ENCODE measurements at places on chromosomes 1 and 21.

- DNase-seq: no peak
Measured at GRCh38 chr1:204081164-204081790, 8.4 kb downstream of the SOX13 start.

DNA sequence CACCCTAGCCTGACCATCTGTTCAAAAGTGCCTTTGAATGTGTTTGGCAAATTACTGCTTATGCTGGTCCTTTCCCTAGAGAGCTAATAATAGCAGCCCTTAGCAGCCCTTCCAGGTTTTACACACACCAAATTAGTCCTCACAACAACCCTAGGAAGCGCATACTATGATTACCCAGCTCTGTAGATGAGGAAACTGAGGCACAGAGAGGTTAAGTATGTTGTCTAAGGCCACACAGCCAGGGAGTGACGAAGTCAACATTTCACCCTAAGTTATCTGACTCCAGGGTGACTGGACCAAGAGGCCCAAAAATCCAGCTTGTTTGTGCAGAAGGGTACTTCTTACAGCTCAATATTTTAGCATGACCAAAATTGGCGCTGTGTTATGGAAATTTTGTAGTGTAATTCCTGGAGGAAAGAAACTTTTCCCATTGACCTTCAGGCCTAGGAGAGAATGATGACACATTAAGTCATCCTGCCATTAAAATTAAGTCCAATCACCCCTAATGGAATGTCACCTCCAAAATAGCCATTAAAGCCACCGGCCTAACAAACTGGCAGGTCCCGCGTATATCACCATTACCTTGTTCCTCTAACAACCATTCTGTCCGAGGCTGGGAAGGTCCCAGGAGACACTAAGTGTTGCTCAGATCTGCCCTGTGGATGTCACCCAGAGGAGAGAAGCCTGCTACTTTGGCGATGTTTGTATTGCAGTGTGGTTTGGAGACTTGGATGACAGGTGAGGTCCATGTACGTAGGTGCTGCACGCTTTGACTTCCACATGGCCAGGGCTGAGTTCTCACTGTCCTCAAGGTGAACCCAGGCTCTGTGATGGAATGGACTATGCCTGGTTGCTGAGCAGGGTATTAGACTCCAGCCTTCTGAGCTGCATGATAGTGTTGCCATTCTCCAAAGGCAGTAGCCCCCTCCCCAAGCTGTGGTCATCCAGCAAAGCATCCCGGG lies 258.3 kb downstream of the TOMM20 start:
- peak; percentile 81 for DNase-seq

GRCh38 chr1:8004803-8005573 lies 21.1 kb downstream of the ERRFI1 start:
- peak; percentile 85 for DNase-seq

GRCh38 chr1:227260433-227260832 lies 57.9 kb downstream of the CDC42BPA start:
- DNase-seq: no peak

DNA sequence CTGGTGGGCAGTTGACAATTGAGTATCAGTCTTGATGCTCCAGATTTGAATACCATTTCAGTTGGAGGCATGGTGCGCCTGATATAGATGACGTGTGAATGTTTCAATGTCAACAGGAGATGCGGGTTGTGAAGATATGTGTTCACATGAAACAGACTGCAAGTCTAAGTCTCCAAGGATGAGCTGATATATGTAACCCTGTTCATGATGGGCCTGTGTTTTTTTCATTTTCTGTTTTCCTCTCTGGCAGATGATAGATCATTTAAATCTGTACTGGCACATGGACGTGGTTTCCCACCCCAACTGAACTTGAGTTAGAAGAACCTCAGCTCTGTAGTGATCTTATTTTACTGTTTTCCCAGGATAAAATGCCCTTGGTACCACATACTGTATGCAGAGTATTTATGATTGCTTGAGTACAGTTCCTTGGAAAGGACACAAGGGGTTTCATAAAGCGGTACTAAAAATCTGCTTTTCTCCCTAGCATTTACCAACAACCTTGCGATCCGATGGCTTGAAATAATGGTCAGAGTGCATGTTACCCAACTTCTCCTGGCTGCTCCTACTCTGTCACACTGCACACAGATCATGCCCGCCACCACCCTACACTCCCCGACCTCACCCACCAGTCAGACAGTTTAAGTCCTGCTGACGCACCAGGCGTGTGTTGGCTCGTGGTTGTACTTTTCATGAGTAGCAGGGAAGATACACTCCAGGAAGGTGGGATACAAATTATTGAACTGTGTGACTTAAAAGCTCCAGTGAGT lies 131.1 kb downstream of the NFIA start:
- no peak for DNase-seq

DNA sequence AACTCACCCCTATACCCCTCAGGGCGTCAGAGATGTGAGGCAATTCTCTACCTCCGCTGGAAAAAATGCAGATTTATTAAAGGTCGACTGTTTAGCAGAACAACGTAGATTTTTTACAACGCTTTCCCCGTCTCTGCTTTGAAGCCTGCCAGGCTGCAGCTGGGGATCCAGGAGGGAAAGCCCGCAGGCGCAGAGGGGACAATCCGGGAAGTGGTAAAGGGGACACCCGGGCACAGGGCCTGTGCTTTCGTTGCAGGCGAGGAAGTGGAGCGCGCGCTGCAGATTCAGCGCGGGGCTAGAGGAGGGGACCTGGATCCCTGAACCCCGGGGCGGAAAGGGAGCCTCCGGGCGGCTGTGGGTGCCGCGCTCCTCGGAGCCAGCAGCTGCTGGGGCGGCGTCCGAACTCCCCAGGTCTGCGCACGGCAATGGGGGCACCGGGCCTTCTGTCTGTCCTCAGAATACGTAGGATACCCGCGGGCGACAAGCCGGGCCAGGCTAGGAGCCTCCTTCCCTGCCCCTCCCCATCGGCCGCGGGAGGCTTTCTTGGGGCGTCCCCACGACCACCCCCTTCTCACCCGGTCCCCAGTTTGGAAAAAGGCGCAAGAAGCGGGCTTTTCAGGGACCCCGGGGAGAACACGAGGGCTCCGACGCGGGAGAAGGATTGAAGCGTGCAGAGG lies 5.5 kb downstream of the SIM2 start:
- DNase-seq: no peak

DNA sequence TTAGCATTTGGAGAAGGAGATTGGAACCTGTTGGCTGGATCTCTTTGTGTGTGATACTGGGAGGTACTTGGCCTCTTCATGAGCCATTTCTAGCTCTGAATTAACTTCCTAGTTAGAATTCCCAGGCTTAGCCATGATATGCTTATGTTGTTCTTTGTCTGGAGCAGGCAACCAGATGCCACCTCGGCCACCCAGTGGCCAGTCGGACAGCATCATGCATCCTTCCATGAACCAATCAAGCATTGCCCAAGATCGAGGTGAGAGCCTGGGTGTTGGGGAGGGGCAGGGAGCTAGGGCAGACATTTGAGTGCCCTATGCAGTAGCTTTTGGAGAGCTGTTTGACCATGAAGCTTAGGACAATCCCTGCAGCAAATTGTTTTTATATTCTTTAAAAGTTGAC lies 26.5 kb upstream of the PIGV start:
- DNase-seq: no peak

- DNase-seq: no peak
Measured at GRCh38 chr1:49045371-49045770, 268.7 kb upstream of the BEND5 start.

DNA sequence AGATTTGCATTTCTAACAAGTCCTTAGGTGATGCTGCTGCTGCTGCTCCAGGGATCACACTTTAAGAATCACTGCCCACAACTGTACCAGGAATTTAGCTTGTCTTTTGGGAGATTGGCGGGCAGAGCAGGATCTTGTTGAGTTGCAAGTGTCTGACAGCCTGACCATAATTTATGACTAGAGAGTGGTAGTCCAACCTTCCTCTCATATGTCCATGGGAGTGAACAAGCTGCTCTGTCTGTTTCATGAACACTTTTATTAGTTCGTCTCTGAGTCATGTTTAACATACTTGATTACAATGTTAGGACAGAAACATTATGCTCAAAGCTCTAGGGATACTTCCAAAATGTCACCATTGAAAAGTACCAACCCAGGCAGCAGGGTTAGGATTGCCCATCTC lies 169.6 kb downstream of the TGFB2 start:
- DNase-seq: no peak

GRCh38 chr21:28532446-28532845 lies 460.2 kb downstream of the LTN1 start:
- DNase-seq: no peak

DNA sequence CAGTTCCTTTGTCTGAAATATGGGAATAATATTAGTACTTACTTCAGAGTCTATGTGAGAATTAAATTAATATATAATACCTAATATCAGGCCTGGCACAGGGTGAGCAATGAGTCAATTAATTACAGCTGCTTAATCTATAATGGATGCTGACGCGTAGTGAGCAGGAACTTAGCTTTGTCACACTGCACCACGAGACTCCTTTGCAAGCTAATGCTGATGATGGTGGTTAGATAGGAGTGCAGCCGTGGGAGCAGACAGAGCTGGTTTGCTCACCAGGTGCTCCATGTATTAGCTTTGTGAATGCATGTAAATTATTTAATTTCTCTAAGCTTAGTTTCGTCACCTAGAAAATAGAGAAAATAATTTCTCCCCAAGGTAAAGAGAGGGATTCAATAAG lies 35.1 kb downstream of the KCNJ15 start:
- DNase-seq: no peak

- no peak for DNase-seq
Measured at GRCh38 chr1:67683766-67684525, 1.1 kb upstream of the GADD45A start.

GRCh38 chr1:219650880-219651279 lies 38.0 kb upstream of the ZC3H11B start:
- DNase-seq: no peak

DNA sequence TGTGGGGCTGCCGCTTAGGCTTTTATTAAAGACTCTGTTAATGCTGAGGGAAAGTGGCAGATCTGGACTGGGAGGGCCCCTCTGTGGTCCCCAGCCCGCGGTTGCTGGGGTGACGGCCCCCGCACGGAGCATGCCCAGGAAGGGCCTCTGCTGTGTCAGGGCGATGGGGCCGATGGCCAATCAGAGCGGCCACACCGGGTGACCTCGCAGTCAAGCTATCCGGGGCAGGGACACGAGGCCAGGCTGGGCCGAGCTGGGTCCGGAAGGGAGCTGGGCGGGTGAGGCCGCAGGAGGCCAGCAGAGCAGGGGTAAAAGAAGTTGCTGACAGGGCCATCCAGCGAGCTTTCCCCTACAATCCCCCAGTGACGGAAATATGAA lies 145.1 kb downstream of the CASZ1 start:
- DNase-seq: no peak

DNA sequence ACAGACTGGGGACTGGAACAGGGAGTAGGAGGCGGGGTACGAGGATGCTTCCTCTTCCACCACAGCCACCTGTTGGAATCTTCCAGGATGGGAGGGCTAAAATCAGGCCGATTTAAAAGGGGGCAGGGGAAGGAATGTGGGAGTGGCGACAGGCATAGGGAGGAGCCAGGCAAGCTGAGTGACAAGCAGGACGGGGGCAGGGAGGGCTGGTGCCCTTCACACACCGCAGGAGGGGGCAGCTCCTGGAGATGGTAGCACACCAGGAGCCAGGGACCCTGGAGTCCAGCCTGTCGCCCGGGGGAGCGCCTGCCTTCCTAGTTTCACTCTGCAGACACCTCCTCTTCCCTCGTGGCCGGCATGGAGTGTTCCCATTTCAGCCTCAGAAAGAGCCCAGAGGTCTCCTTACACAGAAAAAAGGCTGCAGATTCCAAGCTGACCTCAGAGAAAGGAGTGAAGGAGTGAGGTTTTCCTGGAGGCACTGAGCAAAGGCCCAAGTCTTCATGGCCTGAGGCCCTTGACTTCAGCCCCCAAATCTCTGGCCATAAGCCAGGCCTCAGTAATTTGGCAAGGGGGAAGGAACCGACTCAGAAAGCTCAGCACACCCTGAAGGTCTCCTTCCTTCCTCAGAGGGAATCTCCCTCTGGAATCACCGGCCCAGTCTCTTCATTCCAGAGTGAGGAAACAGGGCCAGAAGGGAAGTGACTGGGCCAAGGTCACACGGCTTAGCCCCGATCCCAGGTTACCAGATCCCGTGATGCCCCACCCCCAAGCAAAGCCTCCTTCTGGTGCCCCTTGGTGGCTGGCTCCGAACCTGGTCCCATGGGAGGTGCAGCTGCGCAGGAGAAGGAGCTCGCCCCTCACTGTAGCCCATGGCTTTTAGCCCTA lies 8.1 kb downstream of the BLACAT1 start:
- no peak for DNase-seq

DNA sequence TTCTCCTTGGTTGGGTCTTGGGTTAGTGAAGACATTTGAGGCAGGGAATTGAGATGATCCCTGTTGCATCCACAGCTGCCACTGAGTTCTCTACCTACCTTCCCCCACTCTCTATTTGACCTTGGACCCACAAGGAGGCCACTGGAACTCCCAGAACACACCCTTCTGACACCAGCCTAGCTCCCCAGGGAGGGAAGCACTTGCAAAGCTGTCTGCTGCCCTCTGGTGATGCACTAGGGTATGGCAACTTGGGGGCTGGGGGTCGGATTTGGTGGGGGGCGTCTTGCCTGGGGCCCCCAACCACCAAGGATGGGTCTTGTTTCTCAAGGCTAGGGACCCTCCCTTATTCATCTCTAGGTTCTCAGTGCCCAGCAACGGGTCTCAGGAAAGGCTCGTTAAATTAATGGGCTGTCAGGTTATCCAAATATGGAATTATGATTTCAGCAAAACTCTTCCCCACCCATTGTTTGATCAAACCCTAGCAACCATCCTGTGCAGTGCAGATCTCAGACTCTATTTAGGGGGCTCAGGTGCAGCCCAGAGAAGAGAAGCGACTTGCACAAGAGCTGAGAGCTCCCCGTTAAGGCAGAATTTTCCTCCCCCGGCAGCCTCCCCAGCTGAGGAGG lies 177.8 kb upstream of the KLHDC7A start:
- no peak for DNase-seq

All from NCI-H2227 treated with DMSO at 0.1 percent for 48 hours (cell line).